ENCODE measurements at places on chromosomes 6 and 20. TPM values are rescaled to one million over a fixed set of nuclear protein-coding genes. Genes with fewer than 3 reads are reported as not detected.
A peak's percentile ranks its signal among the peaks of the same experiment; 100 is the strongest.

GRCh38 chr20:49591217-49591865 is 23.4 kb upstream of the PTGIS start:
- DNase-seq, result no peak

DNA sequence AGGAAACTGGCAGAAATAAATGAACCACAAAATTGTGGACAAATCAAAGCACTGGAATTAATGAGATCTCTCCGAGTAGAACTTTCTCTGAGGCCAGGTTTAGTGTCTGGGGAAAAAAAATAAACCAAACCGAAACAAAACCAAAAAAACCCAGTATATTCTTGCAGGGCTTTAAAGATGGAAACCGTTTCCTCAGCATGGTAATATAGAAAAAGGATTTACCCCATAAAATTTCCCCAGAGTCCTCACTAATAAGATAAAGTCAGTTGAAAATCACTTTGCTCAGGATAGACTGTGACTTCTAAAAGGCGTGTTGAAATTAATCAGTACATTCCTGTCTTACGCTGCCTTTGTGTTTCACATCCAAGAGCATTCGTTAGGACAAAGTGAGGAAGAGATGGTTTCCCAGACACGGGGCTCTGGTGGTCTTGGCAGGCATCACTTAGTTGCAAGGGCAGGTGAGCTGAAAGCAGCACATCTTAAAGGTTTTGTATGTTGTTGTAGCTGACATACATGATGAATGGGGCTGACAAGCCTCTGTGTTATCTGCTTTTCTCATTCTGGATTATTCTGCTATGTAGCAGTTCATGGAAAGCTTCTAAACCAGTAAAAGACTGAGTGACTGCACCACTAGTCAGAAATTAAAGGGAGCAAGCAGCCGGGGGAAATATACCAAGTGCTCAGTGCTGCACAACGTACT is 85.2 kb upstream of the PRL start:
- DNase-seq, result no peak

TP53INP2 gene
- 47.1 TPM for polyA plus RNA-seq

DNA sequence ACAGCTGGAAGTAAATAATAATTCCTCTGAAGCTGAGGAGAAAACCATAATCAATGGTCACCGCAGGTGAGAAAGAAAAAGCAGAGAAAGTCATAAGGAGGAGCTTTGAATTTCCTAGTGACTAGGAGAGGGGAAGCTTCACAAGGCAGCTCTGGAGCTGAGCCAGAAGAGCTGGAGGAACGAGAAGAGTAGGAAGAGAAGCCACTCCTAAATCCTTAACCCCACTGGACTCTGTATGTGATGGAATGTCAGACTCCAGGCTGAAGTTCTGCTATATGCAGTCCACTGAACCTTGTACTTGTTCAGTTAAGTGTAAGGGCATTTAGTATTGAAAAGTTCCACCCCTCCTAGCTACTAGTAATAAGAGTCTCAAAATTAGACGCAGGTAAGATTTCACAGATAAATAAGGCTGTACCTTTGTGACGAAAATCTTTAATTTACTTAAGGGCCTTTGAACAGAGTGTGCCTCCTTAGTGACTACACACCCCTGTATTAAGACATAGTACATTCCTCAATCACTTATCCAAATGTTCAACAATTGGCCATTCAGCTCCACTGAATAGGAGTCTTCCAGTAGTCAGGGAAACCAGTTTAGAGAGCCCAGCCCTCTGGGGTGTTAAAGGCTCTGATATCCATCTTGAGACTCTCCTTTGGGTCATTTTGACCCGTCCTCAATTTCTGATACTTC is 71.4 kb upstream of the UFL1 start:
- DNase-seq, result peak; percentile 28

OPN5 gene
- polyA plus RNA-seq, result not detected

DNA sequence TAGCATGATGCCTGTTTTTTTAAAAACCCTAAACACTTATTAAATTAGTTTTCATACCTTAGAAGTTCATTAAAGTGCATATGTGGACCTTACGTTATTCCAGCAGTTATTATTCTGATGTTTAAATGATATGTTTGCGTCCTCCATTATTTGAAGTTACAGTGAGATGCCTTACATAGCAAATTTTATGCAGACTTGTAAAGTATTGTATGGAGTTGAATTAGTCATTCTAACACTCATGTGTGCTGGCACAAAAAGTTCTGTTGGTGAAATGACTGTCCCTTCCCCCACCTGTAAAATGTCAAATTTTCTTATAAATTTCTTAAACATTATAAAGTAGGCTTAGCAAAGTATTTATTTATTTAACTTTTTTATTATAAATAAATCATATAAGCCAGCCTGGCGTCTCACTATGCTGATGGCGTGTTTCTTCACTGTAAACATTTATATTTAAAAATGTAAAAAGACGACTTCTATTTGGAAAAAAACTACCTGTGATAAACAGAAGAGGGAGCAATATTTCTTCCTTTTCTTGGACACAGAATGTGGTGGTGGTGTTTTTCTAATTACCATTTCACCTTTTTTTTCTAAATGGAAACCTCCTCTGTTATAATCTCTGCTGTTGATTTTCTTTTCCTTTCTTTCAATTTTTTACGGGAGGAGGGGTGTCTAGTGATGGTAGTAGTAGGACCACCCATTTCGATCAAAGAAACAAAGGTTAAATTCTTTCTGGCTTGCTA is 155.4 kb downstream of the RFPL4B start:
- no peak for DNase-seq

Measured in urinary bladder (tissue), 4 donors.